DMS79 (cell line): ENCODE measurements at places on chromosomes 4 and X.

DNA sequence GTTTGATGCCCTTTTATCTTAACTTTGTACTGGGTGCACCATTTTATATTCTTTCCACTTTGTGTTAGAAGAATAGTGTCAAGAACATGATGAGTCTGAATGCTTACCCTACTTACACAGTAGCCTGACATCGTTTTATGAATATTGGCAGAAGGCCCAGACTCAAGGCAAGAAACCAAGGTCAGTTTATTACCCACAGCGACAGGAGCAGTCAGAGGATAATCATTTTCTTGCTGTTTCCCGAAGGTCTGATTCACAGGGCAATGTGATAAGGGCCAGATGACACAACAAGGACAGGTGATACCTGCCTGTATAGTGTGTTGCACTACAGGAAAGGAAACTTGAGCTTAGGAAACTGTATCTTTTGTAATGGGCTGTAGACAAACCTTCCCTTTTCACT lies 417.4 kb downstream of the SPOCK3 start:
- DNase-seq: no peak

GRCh38 chrX:23012162-23012561 lies 12.4 kb downstream of the DDX53 start:
- DNase-seq: no peak

DNA sequence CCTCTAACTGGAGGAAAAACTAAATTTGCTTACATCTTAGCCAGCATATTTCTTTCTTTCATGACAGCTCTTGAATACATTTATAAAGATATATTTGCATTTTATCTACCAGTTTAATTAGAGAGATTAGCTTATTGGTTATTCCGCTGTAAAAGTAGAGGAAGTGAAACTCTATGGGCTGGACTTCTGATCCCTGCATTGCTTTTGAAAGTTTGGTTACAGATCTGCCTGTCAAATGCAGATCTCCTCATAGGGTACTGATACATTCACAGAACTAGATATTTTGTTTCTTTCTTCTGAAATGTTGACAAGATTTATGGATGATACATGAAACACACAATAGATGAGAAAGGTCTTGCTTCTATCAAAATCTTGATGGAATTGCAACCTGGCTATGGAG lies 581.4 kb upstream of the AADAT start:
- no peak for DNase-seq

GRCh38 chrX:1246816-1247215 lies 21.8 kb upstream of the CSF2RA start:
- DNase-seq: no peak
